H7 (cell line): ENCODE measurements at places on chromosomes 12 and 14.

GRCh38 chr12:9651265-9651729, 18.2 kb upstream of the CLEC2D start:
- no peak for DNase-seq

DNA sequence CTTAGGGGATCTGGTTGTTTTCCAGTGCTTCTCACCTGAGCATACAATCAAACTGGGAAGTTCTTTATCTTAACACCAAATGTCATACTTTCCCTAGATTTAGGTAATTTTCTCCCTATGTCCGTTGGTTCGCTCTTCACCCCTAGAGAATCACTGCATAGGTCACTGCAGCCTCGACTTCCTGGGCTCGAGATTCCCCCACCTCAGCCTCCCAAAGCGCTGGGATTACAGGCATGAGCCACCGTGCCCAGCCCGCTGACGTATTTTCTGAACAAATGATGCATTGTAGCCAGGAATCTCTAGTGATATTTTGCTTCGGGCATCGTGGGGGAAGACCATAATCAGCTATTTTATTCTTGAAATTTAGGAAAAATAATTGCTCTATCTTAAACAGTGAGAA, 1.1 kb upstream of the RPL41 start:
- no peak for DNase-seq

- no peak for DNase-seq
Measured at GRCh38 chr14:84825481-84826251, 704.3 kb upstream of the FLRT2 start.

DNA sequence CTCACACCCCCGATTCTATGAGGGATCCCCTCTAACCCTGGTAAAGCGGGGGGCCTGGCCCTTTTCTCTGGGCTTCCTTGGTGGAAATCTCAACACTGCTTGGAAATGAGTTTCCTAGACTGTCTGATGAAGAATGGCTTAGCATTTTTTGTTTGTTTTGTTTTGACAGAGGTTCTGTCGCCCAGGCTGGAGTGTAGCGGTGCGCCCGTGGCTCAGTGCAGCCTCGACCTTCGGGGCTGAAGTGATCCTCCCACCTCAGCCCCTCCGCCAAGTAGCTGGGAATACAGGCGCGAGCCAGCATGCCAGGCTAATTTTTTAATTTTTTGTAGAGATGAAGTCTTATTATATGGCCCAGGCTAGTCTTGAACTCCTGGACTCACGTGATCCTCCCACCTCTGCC, 30.3 kb downstream of the TC2N start:
- no peak for DNase-seq
